ENCODE measurements at places on chromosomes 3 and 15.

DNA sequence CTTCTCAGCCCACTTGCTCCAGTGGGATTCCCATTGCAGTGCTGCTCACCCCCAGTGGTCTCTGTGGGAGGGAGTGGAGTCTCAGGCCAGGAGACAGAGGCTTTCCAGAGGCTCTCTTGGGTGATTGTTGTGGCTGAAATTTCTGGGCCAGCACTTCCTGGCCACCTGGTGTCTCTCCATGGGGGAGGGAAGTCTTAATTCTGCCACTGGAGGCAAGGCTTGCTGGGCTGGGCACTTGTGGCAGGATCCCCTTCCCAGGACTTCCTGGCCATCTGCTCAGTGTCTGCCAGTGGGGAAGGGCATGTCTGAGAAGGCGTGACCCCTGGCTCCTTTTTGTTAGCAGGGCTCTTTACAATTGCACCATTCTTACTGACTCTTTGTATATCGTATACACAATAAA lies 351.8 kb downstream of the GABRB3 start:
- no peak for DNase-seq

- DNase-seq, result peak; percentile 5
These were observed 81.1 kb upstream of the NEO1 start for GRCh38 chr15:72970933-72971760.

DNA sequence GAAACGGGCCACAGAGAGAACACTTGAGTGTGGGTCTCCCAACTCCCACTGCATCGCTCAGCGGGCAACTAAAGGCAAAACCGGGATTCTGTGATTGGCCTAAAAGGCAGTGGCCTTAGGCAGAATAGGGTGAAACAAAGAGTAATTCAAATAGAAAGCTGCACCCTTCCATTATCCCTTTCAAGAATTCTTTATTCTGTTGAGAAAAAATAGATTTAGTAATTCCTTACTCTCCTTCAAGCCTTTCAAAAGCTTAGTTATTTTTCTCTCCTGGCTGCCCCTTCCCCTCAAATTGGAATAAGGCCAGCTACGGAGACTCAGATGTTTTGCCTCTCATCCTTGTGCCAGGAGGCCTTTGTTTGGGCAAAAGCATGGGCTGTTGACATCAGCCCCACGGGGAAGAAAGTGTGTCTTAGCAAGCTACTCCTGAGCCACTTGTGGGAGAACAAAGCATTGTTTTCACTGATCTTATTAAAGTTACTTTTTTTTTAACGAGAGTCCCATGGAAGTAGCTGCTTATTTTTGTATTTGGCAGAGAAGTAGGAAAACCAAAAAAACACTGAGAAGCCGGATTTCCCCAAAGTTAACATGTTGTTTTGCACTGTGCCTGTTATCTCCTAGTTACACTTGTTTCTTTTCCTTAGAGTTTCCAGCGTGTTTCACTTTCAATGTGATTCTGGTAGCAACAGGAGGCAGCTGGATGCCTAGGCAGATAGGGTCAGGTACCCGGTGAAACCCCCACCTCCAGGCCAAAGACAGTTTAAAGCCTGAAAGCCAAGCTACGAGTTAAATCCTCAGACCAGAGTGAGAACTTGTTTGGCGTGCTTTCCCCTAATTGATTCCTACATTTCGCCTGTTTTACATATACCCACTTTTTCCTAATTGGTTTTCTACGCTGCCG lies 2.2 kb downstream of the ST6GAL1 start:
- DNase-seq, result no peak

DNA sequence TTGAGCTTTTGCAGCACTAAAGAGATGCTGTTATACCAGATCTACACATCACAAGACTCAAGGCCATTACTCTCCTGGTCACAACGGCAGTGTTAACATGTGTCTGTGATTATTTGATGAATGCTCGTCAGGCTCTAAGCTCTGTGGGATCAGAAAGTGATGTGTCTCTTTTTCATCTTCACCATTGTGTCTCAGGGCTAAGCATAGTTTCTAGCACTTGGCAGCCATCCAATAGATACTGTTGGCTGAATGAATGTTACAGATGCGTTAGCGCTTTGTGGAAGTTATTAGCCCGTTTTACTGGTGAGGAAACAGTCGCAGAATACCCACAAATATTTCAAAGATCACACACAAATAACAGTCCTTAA lies 1.2 kb upstream of the FAM81A start:
- DNase-seq, result no peak

- DNase-seq, result no peak
These were observed 1.2 kb upstream of the ANP32A start for GRCh38 chr15:68821841-68822381.

- DNase-seq, result no peak
These were observed 151.5 kb downstream of the ALCAM start for GRCh38 chr3:105518203-105518602.

DNA sequence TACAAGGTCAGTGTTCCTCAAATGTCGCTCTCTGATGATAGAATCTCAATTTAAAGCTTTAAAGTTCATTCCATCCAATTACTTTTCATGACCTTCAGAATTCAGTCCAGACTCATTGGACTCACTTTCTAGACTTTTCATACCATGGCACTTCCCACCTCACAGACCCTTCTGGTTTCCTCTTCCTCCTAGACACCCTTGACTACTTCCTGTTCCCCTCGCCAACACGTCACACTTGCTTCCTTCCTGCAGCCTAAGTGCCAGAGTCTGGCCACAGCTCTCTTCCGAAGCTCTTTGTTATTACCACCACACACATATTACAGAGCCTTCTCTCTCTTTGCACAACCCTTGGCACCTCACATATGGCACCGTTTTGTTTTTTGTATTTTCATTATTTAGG lies 59.1 kb upstream of the UMPS start:
- no peak for DNase-seq

- no peak for DNase-seq
These were observed 30.5 kb downstream of the RFTN1 start for GRCh38 chr3:16482770-16483531.

DNA sequence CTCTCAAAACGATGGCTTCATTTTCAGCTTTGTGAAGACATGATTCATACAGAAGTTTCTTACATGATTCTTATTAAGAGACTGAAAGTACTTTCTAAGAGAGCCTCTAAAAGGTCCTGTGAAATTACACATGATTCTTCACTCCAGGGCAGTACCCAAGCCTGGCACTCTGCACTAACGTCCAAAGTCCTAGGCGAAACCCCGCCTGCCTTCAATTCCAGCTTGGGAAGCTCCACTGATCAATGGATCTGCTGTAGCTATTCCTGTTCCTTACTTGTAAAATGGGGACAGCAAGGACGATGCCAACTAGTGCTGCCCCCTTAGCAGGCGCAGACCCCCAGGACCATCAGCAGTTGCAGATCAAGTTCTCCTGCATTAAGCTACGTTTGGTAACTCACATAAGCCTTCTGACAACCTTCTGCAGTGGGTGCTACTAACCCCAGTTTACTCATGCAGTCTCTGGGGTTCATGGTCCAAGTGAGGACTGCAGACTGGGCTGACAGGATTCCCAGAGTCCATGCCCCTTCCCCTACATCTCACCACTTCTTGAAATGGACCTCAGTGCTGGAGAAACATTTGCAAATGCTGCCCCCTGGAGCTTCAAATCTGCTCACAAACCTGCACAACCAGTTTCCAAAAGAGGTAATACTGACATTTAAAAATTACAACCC lies 10.6 kb downstream of the CHCHD4 start:
- DNase-seq, result no peak

DNA sequence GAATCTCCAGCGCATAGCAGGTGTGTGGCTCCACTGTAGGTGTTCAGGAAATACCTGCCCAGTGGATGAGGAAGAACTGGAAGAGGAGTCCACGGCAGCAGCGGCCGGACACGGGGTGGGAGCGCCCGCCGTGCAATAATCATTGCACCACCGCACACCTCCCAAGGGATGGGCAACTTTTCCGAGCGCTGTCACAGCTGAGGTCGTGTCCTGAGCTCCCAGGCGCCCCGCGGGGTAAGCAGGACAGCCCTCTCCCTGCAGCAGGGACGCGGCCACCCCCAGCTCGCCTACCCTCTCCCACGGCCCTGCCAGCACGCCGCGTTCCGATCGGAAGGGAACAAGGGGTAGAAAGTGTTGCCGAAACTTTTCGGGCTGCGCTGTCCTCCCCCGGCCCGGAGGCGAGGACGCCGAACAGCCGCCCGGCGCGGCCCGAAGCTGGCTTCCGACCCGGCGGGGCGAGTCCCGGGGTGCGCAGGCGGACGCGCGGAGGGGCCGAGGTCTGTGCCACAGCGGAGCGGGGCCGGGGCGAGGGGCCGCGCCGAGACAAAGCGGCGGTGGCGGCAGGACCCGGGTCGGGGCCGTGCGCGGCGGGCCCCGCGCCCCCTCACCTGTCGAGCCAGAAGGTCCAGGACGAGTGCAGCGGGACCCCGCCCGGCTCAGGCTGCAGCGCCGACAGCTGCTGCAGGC lies 475 bp downstream of the EIF4E3 start:
- no peak for DNase-seq

DNA sequence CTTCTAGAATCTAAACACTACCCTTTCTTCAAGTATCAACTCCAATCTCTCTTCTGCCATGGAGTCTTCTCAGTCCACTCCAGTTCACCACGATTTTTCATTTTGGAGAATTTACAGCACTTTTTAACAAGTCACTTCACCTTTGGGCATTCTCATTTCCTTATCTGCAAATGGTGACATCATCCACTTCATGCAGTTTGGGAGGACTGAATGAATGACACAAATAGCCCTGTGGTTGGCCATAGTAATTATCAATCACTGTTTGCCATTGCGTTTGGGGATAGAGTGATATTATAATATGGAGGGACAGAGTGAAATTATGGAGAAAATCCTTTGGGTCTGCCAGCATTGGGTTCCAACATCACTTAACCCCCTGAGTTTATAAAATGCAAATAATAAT lies 38.0 kb upstream of the TM4SF1 start:
- DNase-seq, result no peak
